ENCODE measurements at places on chromosomes 1 and 21.

DNA sequence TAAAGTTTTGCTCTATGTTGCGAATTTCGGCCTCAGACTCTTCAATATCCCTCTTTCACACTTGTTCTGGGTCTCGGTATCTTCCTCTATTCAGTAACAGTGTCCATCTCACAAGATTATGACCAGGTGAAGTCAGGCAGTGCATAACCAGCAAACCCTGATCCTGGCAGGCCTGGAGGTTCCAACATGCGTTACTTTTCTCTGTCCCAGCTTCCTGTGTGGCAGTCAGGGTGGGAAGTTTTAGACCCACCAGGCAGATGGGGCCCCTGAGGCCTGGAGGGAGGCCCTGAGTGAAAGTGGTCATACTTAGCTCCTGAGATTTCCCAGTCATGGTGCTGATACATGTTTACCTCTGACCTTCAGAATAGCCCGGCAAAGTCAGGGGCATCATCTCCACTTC lies 5.1 kb downstream of the TMEM61 start:
- DNase-seq = peak; percentile 1
- H3K27ac ChIP-seq = no peak overlapping the region
- no peaks in the 10 kb centered on the region for H3K36me3 ChIP-seq
- no peak overlapping the region for H3K4me3 ChIP-seq
- H3K4me1 ChIP-seq = no peaks in the 10 kb centered on the region

GRCh38 chr1:244054247-244054923 lies 3.3 kb downstream of the ZBTB18 start:
- H3K27ac ChIP-seq = no peak overlapping the region
- no peak overlapping the region for H3K4me3 ChIP-seq
- no peak for DNase-seq
- H3K36me3 ChIP-seq = peaks cover 28% of the 10 kb centered on the region

- DNase-seq = no peak
- no peaks in the 10 kb centered on the region for H3K4me1 ChIP-seq
- H3K4me3 ChIP-seq = no peak overlapping the region
Measured at GRCh38 chr1:208499026-208499425, 254.8 kb upstream of the PLXNA2 start.

- peaks cover 27% of the 10 kb centered on the region for H3K4me1 ChIP-seq
- peaks cover 13% of the 10 kb centered on the region for H3K36me3 ChIP-seq
- H3K27ac ChIP-seq = no peak within 1 kb of the TSS
- peak; percentile 71 for DNase-seq
Measured at GRCh38 chr1:160711602-160712311, at the start of gene CD48. TSS of gene CD48 (minus strand) at chr1:160711822. CDS start at chr1:160711763, 59 bp downstream.

DNA sequence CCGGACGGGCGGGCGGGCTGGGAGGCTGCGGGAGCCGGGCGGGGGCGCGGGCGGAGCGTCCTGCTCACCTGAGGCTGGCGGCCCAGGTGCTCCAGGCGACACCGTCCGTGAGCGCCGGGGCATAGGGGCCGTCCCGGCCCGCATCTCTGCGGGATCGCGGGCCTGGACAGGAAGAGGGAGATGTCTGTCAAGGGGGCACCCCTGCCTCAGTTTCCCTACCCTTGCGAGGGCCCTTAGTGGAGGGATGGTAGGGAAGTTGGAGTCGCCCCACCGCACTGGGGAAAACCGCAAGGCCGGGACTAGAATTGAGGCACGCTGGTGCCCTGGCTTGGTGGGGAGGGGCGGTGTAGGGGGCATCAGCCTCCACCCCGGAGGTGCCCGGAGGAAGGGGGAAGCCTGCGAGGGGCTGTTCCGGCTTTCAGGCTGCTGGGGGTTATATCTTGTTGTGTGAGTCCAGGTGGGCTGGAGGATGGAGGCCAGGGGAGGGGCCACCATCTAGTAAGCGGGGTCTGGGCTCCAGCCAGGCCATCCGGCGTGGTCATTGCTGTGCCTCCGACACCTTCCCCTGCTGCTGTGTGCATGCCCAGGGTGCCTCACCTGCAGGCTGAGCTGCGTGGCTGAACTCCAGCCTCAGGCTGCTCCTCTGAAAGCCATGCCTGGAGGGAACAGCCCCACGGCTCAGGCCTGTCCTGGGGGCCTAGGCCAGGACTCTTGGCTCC lies 580 bp downstream of the VWA1 start:
- peaks cover 9% of the 10 kb centered on the region for H3K4me1 ChIP-seq
- peaks cover 86% of the 10 kb centered on the region for H3K27me3 ChIP-seq
- H3K4me3 ChIP-seq = peak overlapping the region; percentile 50
- DNase-seq = no peak

DNA sequence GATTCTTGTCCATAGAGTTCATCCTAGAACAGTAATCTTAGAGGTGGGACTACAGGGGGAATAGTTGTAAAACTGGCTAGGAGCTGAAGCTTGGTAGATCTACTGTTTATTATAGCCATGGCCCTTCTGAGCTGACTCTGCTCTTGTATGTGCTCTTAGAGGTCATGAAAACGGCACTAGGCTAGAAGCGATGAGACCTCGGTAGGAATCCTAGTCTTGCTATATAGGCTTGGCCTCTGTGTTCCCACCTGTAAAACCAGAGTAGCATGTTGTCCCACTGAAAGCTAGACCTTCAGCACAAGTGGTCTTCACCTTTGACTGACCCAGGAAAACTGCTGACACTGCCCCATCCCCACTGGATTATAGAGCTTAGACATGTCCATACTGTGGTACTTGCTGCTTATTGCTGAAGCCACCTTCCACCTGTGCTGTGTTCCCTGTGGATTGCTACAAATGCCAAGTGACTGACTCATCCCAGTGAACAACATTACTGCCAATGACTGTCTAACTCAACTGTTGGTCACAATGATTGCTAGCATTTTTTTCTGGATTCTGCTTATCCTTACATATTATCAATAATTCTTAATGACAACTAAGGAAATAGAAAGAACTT lies 23.0 kb upstream of the PIGC start:
- no peak overlapping the region for H3K4me3 ChIP-seq
- no peaks in the 10 kb centered on the region for H3K27me3 ChIP-seq
- no peak overlapping the region for H3K27ac ChIP-seq
- no peaks in the 10 kb centered on the region for H3K36me3 ChIP-seq
- H3K4me1 ChIP-seq = peaks cover 4% of the 10 kb centered on the region

- H3K27ac ChIP-seq = no peak overlapping the region
- no peak overlapping the region for H3K4me3 ChIP-seq
- no peaks in the 10 kb centered on the region for H3K36me3 ChIP-seq
- peak; percentile 48 for DNase-seq
Measured at GRCh38 chr1:20100632-20101355, 18.5 kb downstream of the PLA2G2D start.

- peaks cover 3% of the 10 kb centered on the region for H3K4me1 ChIP-seq
- no peak for DNase-seq
- no peaks in the 10 kb centered on the region for H3K36me3 ChIP-seq
- H3K27ac ChIP-seq = peak overlapping the region; percentile 25
Measured at GRCh38 chr21:36694031-36694515, 4.8 kb upstream of the SIM2 start.

DNA sequence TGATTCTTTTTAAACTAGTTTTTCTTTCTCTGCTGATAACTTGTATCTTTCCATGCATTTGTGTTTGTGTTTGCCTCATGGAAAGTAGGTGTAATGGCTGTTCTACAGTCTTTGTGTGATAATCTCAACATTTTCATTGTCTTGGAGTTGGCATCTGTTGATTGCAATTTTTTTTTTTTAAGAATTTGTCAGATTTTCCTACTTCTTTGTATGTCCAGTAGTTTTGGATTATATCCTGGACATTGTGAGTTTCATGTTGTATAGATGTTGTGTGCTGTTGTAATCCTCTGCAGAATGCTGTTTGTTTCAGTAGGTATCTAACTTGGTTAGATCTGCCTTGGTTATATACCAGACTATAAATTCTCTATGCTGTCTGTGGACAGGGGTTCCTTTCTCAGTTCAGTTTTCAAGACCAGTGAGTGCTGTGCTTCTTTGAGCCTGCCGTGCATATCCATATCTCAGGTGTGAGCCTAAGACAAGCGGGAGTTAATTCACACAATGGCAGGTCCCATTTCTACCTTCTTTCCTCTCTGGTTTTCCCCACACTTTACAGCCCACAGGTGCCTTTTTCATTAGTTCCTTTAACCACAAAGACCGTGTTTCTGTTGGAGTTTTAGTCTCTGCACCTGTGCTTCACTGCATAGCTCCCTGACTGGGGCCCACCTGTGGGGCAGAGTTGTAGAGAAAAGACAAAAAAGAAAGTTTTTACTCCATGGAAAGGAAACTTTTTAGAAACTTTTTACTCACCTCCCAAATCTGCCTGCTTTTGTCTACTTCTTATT lies 69.9 kb downstream of the ITSN1 start:
- H3K27me3 ChIP-seq = peaks cover 5% of the 10 kb centered on the region
- no peak overlapping the region for H3K4me3 ChIP-seq
- DNase-seq = no peak
- H3K4me1 ChIP-seq = peaks cover 2% of the 10 kb centered on the region

DNA sequence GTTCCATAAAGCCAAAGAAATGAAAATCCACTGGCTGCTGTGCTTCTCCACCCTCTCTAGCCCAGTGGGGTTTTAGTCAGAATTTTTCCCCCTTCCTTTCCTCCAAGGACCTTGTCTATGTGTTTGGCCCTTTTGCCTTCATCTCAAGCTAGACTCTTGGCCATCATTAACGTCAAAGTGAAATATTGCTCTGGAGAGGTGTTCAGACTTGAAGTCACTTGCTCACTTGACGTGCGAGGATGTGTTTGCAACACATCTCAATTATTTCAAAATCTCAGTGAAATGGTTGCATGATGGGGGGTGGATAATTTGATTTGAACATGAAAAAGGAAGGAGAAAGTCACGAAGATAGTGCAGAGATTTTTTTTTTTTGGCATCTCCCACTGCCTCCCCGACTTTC lies 13.6 kb downstream of the EVA1C start:
- DNase-seq = no peak
- H3K27me3 ChIP-seq = no peaks in the 10 kb centered on the region
- H3K4me1 ChIP-seq = no peaks in the 10 kb centered on the region

DNA sequence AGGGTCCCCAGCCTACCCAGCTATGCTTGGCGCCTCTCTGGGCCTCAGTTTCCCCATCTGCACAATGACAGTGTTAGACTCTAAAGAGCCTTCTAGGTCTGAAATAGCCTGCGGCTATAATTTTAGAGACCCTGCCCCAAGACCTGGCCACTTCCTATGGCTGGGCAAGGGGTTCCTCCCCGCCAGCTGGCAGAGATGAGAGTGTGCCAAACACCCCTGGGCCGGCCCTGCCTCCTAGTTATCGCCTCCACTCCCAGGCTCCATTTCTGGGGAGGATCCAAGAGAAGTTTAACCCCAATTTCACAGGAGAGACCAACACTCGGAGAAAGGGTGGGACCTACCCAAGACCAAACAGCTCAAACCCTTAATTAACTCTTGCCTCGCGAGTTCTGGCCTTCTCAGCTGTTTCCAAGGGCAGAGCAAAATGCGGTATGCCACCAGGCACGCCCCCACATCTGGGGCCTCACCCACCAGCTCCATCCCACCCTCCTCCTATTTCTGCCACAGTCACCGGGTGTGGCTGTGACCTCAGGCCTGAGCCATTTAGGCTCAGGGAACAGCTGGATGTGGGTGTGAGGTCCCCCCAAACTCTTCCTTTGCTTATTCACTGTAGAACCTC lies 35.7 kb downstream of the TTC39A start:
- H3K4me1 ChIP-seq = peaks cover 26% of the 10 kb centered on the region
- no peak overlapping the region for H3K27ac ChIP-seq
- peaks cover 27% of the 10 kb centered on the region for H3K27me3 ChIP-seq
- no peak overlapping the region for H3K4me3 ChIP-seq
- H3K36me3 ChIP-seq = no peaks in the 10 kb centered on the region
- DNase-seq = no peak

GRCh38 chr21:41878831-41879189 lies 334 bp downstream of the PRDM15 start:
- H3K27me3 ChIP-seq = peaks cover 4% of the 10 kb centered on the region
- H3K27ac ChIP-seq = peak overlapping the region; percentile 65
- H3K4me3 ChIP-seq = peak overlapping the region; percentile 66
- H3K4me1 ChIP-seq = peaks cover 26% of the 10 kb centered on the region
- H3K36me3 ChIP-seq = peaks cover 2% of the 10 kb centered on the region

DNA sequence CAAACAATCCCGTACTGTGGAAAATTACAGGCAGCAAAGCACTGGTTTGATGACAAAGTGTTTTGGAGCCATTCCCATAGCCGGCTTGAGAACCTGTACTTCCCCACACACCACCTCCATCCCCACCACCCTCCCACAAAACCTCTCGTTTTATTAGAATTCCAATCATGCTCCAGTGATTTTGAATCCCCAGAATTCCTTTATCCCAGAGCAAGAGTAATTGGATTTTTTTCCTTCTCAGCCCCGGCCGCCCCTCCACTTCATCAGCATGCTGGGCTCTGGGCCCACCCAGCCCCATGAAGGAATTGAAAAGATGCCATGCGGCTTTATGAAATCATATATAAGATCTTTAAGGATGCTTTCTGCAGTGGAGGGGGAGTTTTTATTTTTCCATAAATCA lies 136.6 kb downstream of the OMA1 start:
- H3K27ac ChIP-seq = no peak overlapping the region
- no peaks in the 10 kb centered on the region for H3K36me3 ChIP-seq
- no peaks in the 10 kb centered on the region for H3K4me1 ChIP-seq
- H3K27me3 ChIP-seq = no peaks in the 10 kb centered on the region
- DNase-seq = no peak
- H3K4me3 ChIP-seq = no peak overlapping the region

DNA sequence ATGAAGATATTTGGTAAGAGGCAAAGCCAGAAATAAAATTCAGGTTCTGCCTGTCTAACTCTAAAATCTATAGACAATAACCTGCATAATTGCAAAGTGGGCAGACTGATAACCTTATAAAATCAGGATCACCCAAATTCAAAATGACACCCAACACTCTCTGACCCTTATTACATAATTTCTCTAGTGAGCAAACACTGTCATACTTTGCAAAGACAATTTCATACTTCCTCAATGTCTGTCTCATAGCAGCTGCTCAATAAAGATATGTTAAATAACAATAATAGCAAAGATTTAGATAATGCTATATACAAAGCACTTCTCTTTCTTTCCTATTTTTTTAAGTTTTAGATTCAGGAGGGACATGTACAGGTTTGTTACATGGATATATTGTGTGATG lies 118.5 kb downstream of the UCHL5 start:
- no peak overlapping the region for H3K27ac ChIP-seq
- H3K4me1 ChIP-seq = peaks cover 9% of the 10 kb centered on the region
- no peaks in the 10 kb centered on the region for H3K36me3 ChIP-seq
- no peaks in the 10 kb centered on the region for H3K27me3 ChIP-seq

- peaks cover 43% of the 10 kb centered on the region for H3K36me3 ChIP-seq
- peaks cover 73% of the 10 kb centered on the region for H3K4me1 ChIP-seq
- H3K27ac ChIP-seq = peak overlapping the region; percentile 81
- H3K4me3 ChIP-seq = peak overlapping the region; percentile 83
- DNase-seq = peak; percentile 49
- H3K27me3 ChIP-seq = no peaks in the 10 kb centered on the region
Measured at GRCh38 chr1:9689971-9690381, 38.4 kb downstream of the PIK3CD start.

- no peaks in the 10 kb centered on the region for H3K27me3 ChIP-seq
- no peak overlapping the region for H3K4me3 ChIP-seq
- no peak for DNase-seq
- H3K4me1 ChIP-seq = no peaks in the 10 kb centered on the region
- no peak overlapping the region for H3K27ac ChIP-seq
- no peaks in the 10 kb centered on the region for H3K36me3 ChIP-seq
Measured at GRCh38 chr1:82483146-82483545, 682.4 kb downstream of the ADGRL2 start.

- no peak overlapping the region for H3K27ac ChIP-seq
- DNase-seq = no peak
- no peaks in the 10 kb centered on the region for H3K4me1 ChIP-seq
- no peak overlapping the region for H3K4me3 ChIP-seq
- peaks cover 5% of the 10 kb centered on the region for H3K27me3 ChIP-seq
Measured at GRCh38 chr21:39597595-39597994, 15.1 kb upstream of the B3GALT5 start.

GRCh38 chr1:60908159-60908558 lies 174.2 kb upstream of the NFIA start:
- DNase-seq = no peak
- no peak overlapping the region for H3K27ac ChIP-seq
- H3K36me3 ChIP-seq = no peaks in the 10 kb centered on the region
- no peaks in the 10 kb centered on the region for H3K4me1 ChIP-seq
- H3K27me3 ChIP-seq = peaks cover 4% of the 10 kb centered on the region

Data from activated naive CD4-positive, alpha-beta T cell treated with anti-CD3 and anti-CD28 coated beads, Interleukin-2, amount 10 ng/mL, durations not matched to agents 7 days and 5 days (primary cell).